ENCODE measurements at places on chromosomes 6 and 20. TPM values are rescaled to one million over a fixed set of nuclear protein-coding genes. Genes with fewer than 3 reads are reported as not detected.

DNA sequence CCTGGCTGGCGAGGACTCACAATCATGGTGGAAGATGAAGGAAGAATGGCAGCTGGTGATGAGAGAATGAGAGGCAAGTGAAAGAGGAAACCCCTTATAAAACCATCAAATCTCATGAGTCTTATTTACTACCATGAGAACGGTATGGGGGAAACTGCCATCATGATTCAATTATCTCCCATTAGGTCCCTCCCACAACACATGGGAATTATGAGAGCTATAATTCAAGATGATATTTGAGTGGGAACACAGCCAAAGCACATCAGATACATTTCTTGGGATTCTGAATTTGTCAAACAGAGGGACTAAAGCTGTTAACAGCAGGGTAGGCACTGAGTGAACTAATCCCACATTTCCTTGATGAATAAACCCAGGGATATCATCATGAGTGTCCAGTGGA is 116.2 kb upstream of the PLCB4 start:
- no peak for DNase-seq

- no peak for DNase-seq
These were observed 4.5 kb downstream of the TCFL5 start for GRCh38 chr20:62856931-62857619.

- DNase-seq = no peak
These were observed 149.7 kb downstream of the PRL start for GRCh38 chr6:22146931-22147701.

The CCM2L gene
- total RNA-seq = 0.75 TPM

- no peak for DNase-seq
These were observed 150.4 kb downstream of the BFSP1 start for GRCh38 chr20:17380801-17381200.

DNA sequence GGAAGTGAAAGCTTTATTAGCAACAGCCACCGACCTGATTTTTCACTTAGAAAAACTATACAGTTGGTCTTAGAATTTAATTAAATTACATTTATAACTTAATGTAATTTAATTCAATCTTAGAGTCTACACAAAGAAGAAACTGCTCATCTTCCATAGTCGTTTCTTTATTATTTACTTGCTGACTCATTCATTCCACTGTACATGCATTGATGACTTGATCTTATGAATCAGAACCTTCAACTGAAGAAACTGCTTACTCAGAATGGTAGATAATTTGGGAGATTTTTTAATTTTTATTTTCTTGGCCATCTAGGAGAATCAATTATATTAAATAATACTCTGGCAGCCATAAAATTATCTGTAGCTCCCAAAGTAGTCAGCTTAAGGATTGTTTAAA is 1021.6 kb upstream of the FLRT3 start:
- no peak for DNase-seq

- DNase-seq = no peak
These were observed 212.0 kb downstream of the PLCB1 start for GRCh38 chr20:8344106-8344505.

DNA sequence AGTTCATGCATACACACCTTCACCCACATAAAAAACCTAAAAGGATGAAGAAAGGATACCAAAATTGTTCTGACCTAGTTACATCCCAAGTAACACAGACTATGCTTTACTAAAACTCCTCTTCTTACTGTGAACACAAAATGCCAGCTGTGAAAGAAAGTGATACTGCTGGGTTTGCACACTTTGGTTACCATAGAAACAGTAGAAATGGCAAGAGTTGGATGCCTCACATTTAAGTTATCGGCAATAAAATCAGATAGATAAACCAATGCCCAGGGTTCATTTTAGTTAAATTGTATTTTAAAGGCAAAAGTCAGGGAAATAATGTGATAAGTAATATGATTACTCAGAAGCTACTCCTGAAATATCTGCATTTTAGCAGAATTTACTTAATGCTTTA is 161.9 kb downstream of the CDK19 start:
- DNase-seq = no peak

The GDAP1L1 gene
- total RNA-seq = 1.3 TPM

The SUMO4 gene
- total RNA-seq = 0.82 TPM

- DNase-seq = peak; percentile 65
These were observed 562 bp downstream of the TFEB start for GRCh38 chr6:41734666-41735426.

The ADGRB3 gene
- total RNA-seq = 1.5 TPM

The C6orf118 gene
- total RNA-seq = 2.2 TPM

- DNase-seq = no peak
These were observed 630.3 kb upstream of the ARID1B start for GRCh38 chr6:156146891-156147290.

DNA sequence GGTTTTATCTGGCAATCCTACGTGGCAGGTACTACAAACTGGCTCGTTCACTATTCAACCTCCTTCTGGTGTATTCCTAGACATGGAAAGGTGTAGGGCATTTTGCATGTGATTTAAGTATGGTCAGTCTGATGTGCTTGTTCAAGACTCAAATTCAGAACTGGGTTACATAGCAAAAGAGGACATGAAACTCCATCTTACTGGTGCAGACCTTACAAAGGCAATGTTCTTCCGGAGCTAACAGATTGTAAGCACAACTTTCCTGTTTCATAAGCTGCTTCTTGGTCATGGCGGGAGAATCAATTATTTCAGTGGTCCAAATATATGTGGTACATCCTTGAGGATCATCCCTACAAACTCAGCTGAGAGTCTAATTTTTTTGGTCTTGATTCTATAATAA is 703.4 kb downstream of the EPM2A start:
- DNase-seq = no peak

DNA sequence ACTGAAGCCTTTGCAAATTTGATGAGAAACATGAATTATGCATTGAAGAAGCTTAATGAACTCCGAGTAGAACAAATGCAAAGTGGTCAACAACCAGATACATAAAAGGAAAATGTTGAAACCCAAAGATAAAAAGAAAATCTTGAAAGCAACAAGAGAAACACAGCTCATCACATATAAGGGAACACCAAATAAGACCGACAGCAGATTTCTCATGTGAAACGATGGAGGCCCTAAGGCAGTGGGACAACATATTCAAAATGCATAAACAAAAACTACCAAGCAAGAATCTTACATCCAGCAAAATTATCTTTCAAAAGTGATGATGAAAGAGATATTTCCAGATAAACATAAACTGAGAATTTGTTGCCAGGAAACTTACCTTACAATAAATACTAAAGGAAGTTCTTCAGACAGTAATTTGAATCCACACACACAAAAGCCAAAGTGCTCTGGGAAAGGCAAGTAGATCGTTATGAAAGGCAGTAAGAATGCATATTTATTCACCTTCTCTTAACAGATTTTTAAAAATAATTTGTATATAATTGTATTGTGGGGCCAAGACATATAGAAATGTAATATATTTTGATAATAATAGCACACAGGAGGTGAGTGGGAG is 22.5 kb downstream of the SLC52A3 start:
- no peak for DNase-seq

- DNase-seq = no peak
These were observed 282.2 kb upstream of the PRND start for GRCh38 chr20:4439461-4439860.

DNA sequence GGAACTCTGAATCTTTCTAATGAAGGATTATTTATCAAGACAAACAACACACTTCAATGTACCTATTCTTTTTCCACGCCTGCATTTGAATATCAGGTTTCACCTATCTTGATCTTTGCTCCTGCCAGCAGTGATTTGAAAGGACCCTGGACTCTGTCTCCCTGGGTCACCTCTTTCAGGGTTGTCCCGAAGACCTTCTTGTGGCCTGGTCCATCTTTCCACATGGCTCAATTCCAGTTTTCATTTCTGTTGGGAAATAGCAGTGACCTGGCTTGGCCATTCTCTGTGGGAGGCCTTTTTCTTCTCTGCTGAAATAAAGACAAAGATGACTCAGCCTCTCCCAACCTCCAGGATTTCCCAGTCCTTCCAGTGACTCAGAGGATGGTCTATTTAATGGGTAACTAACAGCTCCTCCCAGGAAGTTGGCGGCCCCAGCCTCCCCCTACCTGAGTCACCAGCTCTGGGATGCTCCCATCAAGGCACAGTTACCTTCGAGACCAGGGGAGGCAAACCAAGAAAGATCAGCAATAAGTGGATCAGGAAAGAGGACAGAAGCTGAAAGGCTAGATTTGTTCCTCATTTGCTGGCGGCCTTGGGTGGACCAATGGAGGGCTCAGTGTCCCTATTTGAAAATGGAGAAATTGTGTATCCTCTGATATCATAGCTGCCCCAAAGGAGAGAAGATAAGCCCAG is 120.2 kb upstream of the RNF24 start:
- no peak for DNase-seq

The PHF20 gene
- 45.1 TPM for total RNA-seq

The PLAGL2 gene
- 21.2 TPM for total RNA-seq

The SLC22A16 gene
- total RNA-seq = not detected

The HLA-DRA gene
- 2.3 TPM for total RNA-seq

The PGC gene
- not detected for total RNA-seq

DNA sequence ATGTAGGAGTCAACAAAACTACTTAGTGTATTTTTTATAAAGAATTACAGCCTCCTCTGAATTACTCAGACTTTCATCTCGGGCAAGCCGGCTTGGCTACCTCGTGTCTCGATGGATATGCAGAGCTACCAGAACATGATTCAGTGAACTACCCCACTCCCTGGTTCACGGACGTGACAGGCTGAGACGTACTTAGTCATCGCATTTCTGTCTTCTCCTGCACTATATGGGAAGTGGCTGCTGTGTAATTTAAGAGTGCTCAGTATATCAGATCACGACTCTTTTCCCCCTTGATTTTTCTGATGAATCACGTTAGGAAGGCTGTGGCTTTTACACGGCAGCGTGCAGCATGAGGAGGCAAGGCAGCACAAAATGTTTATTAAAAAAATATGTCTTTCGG is 302.7 kb upstream of the ZFP64 start:
- no peak for DNase-seq

The GNAS-AS1 gene
- total RNA-seq = 5.8 TPM

The FAXC gene
- 23.0 TPM for total RNA-seq

- DNase-seq = no peak
These were observed 96.8 kb downstream of the ANKRD60 start for GRCh38 chr20:58131551-58132142.

DNA sequence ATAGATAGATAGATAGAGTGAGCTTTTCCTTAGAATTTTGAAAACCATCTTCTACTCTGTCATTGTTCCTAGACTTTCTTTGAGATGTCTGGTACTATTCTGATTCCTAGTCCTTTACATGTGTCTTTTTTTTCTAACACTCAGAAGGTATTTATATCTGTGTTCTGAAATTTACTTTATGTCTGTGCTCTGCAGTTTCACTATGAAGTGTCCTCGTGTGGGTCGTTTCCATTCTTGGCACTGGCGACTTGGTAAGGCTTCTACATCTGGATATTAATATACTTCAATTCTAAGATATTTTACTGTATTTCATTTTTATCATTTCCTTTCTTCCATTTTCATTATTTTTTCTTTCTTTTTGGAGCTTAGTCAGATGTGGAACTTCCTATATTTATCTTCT is 87.0 kb downstream of the FHL5 start:
- DNase-seq = no peak

DNA sequence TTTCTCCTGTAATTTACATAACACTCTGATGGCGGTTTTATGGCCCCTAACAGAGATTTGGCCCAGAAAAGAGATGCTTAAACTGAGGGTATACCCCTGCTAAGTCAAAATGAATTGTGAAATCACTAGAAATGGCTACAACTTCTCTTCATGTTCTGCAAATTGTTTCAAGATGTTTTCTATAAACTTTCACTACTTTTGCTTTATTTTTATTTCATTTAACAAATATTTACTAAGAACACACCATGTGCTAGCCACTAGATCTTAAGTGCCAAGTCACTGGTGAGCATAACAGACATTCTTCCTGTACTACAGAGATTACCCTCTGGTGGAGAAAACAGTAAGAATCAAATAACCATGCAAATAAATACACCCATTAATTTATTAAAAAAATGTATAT is 87.6 kb downstream of the KCNQ5 start:
- DNase-seq = no peak

DNA sequence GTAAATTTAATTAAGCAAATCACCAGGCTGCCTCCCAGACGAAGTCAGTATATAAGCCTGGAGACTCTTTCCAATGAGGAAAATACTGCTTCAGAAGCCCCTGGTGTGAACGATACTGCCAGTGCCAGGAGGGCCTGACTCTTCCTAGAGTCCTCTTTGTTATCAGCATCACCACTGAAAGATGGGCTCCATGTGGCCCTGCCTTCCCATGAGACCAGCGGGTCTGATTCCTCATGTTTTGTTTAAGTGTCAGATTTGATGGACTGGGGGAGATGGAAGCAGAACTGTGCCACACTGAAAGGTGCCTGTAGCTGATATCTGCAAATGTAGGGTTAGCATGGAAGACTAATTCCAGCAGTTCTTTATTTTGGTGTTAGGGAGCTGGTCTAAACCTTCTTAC is 7.9 kb downstream of the NQO2 start:
- DNase-seq = no peak

The TRAPPC3L gene
- total RNA-seq = not detected

The SAMD5 gene
- total RNA-seq = 0.09 TPM

The SEL1L2 gene
- total RNA-seq = 2.5 TPM

- no peak for DNase-seq
These were observed 713.7 kb upstream of the EPHA7 start for GRCh38 chr6:94133106-94133505.

- DNase-seq = no peak
These were observed 34.9 kb downstream of the DYNLT1 start for GRCh38 chr6:158609455-158610155.

DNA sequence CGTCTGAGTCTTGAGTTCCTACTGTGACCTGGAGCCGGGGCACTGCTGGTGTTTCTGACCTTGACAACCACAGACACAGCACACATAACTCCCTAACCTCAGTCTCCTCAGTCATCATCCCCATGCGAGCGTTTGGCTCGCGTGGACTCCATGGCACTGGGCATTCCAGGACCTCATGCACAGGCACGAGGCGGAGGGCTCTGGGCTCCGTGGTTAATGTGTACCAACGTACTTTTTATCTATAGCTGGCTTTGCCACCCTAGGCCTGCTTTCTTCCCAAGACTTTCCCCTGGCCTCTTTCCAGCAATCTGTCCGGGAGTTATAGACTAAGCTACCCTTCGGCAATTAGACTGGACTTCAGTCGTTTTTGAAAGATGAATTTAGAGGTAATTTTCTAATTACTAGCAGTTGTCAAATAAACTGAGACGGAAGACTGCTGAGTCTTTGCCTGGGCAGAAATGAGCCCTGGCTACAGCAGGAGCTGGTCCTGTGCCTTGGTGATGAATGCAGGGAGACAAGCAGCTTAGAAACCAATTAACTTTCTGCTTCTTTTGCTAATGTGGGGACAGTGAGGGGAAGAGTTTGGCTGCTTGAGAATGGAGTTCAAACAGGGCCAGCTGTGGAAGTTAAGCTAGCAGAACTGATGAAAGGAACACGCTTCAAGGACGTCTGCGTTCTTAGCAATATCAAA is 16.1 kb upstream of the CTCFL start:
- peak; percentile 65 for DNase-seq

The LPA gene
- total RNA-seq = not detected

- no peak for DNase-seq
These were observed 4.8 kb upstream of the MRPS10 start for GRCh38 chr6:42222448-42222847.
